ENCODE measurements at places on chromosomes 6 and 20.

GRCh38 chr6:110449541-110449895, 26.9 kb downstream of the SLC22A16 start:
- DNase-seq: no peak

- DNase-seq: no peak
These were observed 112.1 kb upstream of the ASF1A start for GRCh38 chr6:118781897-118782296.

DNA sequence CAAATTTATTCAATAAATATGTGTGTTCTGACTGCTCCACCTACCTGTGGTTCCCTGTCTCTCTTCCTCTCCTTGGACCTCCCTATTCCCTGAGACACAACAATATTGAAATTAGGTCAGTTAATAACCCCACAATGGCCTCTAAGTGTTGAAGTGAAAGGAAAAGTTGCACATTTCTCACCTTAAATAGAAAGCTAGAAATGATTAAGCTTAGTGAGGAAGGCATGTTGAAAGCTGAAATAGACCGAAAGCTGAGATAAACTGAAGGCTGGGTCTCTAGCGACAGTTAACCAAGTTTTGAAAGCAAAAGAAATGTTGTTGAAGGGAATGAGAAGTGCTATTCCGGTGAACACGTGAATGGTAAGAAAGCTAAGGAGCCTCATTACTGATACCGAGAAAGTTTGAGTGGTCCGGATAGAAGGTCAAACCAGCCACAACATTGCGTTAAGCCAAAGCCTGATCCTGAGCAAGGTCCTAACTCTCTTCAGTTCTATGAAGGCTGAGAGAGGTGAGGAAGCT, 34.1 kb downstream of the UST start:
- DNase-seq: no peak

- no peak for DNase-seq
These were observed 1.7 kb downstream of the HLA-DOB start for GRCh38 chr6:32815115-32815514.

DNA sequence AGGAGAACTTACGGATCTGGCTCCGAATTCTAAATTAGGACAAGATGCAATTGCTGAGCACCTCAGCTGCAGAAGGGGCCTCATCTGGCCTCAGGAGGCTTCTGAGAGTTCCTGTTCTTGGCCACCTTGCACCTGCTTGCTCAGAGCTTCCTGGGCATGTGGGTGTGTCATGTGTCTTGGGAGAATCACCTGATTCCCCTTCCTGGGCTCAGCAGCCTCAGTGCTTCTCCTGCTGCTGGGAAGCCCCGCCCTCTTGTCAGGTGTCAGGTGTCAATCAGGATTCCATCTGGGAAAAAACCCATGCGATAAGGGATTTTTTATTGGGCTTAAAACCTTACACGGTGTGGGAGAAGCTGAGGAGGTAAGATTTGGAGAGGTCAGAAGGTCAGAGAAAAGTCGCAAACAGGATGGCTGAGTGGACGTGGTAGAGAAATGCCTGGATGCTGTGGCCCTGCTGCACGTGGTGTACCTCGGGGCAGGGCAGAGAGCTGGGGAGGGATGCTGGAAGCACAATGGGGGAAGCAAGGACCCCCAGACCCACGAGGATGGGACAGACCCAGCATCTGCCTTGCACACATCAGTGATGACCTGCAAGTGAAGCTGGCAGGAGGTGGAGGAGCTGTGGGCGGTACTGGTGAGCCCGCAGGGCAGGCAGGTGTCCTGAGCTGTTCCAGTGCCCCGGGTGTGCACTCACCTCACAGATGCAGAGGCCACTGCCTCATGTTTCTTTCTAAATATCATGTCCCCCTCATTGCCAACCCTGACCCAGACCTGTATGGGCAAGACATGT, 170.8 kb downstream of the CDH4 start:
- DNase-seq: no peak

GRCh38 chr20:61753316-61753942, 312.3 kb downstream of the TAF4 start:
- no peak for DNase-seq

DNA sequence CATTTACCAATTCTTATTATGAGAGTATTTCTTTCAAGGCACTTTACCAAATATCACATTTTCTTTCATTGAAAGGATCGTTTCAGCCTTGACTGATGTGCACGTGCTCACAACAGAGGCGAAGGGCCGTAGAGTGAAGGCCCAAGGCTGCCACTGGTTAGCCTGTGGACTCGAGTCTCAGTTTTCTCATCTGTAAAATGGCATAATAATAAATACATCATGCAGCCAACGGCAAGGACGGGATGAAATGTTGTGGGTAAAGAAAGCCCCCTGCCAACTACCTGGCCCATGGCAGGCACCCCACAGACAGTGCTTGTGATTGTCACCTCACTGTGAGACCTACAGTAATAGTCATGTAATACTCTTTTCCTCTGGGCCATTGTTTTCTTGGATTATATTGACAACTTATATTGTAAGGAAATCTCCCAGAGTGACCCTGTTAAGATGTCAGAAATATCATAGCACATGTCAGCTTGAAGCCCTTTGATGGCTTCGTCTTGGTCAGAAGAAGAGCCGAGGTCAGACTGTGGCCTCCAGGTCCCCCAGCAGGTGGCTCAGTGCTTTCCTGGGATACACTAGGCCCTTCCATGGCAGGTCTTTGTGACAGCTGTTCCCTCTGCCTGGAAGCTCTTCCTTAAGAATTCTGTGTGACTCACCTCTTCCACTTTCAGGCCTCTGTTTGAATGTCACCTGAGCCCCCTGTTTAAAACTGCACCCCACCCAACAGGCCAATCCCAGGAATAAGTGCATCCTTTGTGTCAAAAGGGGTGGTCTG, 36.3 kb downstream of the FAM50B start:
- no peak for DNase-seq

GRCh38 chr6:11386726-11387125, 150.8 kb upstream of the TMEM170B start:
- DNase-seq: no peak

- DNase-seq: no peak
These were observed 115.4 kb upstream of the BTN3A2 start for GRCh38 chr6:26249707-26249956.

DNA sequence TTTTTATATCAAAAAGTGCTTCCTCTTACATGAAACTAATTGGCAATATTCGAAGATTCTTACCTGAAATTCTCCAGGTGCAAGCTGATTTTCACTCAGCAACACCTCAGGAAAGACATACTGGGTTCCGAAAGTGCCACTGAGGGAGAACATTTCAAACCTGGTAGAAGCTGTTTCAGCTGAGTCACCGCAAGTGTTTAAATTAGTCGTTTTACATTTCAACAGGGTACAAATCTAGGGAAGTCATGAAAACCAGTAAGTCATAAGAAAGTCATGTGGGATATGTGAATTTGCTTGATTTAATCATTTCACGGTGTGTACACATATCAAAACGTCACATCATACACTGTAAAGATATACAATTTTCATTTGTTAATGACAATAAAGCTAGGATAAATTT, 25.3 kb upstream of the TAAR1 start:
- no peak for DNase-seq

DNA sequence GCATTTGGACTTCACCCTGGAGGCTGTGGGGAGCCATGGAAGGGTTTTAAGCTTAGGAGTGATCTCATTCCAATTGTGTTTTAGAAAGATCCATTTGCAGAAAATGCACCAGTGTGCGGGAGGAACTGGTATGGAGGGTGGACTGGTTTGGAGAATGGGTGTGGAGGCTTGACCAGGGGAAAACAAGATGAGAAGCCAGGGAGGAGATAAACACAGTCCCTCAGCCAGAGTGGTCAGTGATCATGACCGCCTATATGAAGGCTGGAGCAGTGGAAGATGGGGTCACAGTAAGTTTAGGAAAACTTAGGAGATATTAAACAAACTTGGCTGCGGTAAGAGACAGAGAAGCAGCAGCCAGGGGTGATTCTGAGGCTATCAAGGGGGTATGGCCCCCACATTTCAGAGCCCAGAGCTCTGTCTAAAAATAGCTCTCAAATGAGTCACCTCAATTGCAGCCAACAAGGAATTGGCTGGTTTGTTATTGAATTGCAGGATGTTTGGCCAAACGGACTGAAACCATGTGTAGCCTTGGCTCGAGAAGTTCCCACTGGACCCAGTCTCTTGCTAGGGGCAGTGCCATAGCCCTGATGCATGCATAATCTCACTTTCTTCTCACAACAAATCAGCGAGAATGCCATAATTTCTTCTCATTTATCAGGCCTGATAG, 159.9 kb upstream of the TOP1 start:
- peak; percentile 81 for DNase-seq

GRCh38 chr20:9668381-9668780, 154.0 kb downstream of the LAMP5 start:
- no peak for DNase-seq

DNA sequence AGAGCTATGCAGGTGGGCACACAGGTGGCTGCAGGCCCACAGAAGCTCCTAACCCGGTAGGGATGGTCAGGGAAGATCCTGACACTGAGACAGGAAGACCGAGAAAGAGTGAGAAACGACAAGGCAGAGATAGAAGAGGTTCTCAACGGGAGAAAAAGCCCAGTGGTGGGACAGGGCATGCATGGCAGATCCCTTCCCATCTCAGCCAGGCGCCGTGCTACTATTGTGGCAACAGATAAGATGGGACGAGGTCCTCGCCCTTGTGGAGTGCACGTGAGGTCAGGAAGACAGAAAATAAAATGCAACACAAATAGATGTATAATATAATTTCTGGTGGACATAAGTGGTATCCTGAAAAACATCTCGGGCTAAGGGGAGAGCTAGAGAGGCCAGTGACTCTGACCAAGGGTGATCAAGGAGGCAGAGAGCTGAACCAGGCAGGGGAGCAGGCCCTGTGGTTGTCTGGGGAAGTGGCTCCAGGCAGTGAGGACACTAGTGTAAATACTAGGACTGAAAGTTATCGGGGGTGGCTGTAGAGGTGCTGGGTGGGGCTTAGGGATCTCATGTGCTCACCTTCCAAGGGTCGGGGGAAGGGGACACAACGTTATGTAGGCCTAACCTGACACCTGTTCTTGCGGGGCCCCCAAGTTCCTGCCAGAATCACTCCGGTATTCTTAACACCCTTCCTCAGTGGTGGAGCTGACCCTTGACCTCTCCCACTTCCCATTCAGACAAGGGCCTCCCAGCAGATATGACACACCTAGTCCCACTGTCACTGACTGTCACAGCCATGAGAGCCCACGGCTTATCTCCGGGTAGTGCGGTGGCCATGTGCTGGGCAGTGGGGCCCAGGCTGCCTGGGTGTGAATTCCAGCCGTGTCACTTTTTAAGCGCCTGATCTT, 1.0 kb downstream of the SRXN1 start:
- no peak for DNase-seq

DNA sequence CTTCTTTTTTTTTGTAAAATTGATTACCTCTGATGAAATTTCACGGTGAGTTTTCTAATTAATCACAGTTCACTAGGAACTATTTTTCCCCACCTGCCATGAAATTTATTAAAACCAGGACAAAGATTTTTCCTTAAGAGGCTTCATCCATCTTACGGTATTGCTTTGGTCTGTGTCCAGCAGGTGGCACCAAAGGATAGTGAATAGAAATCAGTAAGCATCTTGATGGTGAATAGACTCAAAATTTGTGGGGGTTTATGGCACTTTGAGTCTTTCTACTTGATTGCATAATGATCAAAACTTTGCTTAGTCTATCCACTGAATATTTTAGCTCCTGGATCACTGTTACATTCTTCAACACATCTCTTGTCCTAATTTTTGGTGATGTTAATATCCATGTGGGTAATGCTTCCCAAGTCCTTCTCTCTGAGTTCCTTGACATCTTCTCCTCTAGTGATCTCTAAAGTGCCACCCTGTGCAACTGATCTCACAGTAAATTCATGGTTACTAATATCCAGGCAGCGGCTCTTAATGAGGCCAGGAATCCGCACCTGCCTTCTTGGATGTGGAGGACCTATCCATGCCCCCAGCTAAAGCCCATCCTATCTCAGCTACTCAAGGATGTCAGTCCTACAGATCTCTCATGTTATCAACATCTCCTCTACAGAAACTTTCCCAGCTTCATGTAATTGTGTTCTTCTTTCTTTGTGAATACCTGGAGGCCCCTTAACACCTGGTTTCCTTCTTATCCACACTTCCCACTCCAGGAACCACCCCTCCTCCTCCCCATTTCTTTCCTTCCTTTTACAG, 54.5 kb downstream of the STMND1 start:
- peak; percentile 73 for DNase-seq

DNA sequence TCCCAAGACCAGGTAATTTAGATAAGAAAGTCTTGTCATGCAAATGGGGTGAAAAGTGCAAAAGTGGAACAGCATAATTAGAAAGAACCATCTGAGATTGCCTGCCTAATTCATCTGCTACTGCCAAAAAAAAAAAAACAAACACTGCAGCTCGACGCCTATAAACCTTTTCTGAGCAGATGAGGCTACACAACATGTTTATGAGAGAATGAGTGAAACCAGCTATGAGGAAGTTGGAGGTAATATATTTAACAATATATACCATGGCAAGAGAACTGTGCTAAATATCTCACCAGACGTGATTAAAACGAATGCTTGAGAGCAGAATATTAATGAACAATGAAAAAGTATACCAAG, 50.0 kb downstream of the LAMA4 start:
- DNase-seq: no peak

GRCh38 chr6:115891111-115891669, 169.5 kb downstream of the FRK start:
- DNase-seq: no peak

GRCh38 chr20:58870293-58871014, 17.9 kb downstream of the GNAS start:
- DNase-seq: peak; percentile 45

Measured in tibial artery (tissue), 4 donors.